ENCODE measurements at places on chromosomes 4 and X.
A peak's percentile ranks its signal among the peaks of the same experiment; 100 is the strongest.

- DNase-seq, result no peak
Observed at GRCh38 chr4:26175006-26175786, 145.6 kb upstream of the RBPJ start.

DNA sequence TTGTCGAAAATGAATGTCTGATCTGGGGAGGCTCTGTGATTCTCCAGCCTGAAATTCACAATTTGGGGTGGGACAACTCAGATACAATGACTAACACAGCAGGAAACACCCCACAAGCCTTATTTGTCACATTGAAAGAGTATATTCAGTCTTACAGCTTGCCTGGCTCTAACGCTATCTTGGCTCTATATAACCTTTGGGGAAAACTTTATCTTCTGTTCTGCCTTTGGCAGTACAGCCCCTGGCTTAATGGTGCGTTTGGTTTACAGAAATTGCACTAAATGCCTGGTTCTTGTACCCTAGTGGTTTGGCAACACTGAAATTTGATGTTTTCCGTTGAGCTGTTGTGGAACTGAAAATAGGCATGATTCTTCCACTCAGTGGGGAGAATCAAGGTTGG, 178.1 kb upstream of the VEGFC start:
- DNase-seq, result no peak

GRCh38 chr4:128863312-128864075, 54.0 kb downstream of the JADE1 start:
- DNase-seq, result peak; percentile 48

DNA sequence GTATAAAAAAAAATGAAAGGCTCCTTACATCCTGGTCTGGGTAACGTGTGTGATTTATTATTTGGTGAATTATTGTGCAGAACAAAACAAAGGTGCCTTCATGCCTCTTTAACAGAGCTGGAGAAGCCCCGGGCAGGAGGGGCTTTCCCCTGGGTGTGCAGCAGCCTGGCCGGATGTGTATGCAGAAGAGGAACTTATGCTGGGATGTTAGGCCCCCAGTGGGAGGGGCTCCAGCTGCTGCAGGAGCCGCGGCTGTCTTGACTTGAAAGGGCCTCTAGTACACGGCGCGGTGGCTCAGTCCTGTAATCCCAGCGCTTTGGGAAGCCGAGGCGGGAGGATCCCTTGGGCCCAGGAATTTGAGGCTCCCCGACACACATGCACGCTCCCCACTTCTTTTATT, 16.0 kb downstream of the CCNQ start:
- DNase-seq, result peak; percentile 44

DNA sequence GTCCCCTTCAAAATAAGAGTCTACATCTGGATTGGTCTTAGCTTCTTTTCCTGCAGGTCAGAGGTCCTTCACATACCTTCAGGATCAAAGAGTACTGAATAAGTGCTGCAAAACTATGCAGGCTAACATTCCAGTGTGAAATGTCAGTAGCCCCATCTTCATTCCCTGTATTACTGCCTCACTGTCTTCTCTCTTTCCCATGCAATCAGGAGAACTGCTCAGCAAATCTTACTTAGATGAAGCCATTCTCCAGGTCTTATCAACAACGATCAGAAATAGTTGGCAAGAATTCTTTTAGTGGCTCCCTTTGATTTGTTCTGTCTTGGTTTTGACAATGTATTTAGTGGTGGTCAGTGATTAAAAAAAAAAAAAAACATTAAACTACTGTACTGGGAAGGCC, 26.0 kb upstream of the IQCM start:
- no peak for DNase-seq

- no peak for DNase-seq
Observed at GRCh38 chr4:38084877-38085711, 124.9 kb downstream of the PTTG2 start.

DNA sequence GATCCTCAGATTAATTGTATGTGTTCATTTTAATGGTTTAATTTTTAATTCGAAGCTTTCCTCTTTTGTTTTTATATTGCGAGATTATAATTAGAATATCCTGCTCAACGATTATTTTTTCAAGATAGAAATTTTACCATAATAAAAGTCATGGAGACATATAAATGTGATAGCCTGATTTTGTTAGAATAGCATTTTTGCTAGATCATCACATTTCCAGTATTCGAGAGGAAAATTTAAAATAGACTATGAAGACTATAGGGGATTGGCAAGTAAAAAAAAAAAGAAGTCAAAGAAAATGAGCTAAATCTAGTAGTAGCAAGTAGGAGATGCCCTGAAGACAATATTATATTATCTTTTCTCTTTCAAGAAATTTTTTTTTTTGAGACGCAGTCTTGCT, 60.6 kb downstream of the TENM3 start:
- DNase-seq, result no peak

DNA sequence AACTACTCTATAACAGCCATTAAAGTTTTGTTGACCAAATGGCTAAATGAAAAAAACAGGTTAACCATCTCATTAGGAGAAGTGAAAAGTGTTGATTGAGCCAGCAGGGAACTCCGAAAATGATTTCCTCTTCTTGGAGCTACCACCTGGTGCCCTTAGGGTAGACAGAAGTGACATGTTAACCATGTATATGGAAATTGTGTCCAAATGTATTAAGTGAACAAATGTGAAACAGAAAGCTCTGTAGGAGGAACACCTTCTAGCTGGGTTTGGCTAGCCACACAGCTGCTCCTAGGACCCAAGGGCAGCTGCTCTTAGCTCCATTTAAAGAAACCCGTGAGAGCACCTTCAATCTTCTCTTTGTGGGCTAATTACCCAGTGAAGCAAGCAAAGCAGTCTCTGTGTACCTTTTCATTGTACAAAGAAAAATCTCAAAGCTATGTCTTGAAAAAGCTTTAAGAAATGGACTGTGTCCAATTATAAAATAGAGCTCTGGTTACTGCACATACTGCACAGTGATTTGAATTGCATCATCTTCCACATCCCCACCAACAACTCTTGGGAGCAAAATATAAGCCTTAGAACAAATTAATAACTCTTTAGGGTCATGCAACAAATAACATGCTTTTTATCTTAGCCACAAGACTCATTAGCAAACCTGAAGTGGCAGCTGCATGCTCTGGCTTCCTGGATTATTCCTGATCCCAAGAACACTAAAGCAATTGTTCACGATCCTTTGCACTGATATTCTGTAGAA, 59.2 kb upstream of the PARM1 start:
- no peak for DNase-seq

GRCh38 chrX:150088766-150089518, 150.7 kb upstream of the EOLA2 start:
- DNase-seq, result no peak

DNA sequence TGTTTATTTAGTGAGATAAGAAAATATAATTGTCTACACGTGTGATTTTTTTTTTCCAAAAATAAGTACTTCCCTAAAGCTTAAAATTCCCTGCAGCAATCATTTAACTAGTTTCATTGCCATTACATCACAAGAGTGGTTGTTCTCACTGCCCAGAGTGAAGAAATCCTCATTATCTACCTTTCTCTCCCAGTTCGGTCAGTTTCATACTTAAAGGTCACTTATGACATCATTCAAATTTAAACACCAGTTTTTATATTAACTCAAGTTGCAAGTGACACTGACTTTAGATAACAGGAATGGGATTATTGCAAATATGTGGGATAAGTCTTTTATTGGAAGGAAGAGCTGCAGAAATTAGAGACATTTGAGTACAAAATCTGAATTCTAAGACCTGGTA, 1699.8 kb upstream of the IGFBP7 start:
- DNase-seq, result no peak

DNA sequence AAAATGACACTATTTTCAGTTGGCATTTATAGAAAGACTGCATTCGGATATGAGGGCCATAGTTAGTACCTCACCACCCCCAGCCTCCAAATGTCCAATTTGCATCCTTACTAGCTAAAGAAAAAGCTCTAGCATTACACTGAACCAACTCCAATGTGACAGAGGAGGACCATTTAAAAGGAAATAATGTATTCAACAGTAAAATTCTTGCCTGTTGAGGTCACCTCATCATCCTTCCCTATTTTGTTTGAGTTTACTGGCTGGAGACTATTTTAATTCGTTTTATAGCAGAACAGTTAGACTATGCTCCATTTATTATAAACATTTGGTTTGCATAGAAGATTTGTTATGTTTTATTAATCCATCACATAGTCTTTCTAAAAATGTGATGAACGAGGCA, 88.2 kb upstream of the PPARGC1A start:
- DNase-seq, result no peak

GRCh38 chrX:24877854-24878650, 137.7 kb downstream of the ARX start:
- no peak for DNase-seq

DNA sequence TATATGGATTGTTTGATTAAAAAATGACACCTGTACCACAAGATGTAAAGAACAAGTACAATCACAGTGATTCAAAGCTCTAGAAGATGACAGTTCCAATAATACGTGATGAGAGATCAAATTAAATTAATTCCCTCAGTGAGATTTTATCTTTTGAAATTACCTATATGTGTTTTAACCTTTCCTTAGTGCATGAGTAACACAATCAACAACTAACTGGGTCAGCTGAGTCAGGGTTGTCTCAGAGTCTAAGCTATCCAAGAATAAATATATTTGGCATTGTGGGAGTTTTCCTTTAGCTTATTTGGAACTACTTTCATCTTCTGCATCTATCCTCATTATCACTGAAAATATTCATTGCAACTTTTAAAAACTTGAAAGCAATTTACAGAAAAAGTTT, 162.8 kb downstream of the WDFY3 start:
- DNase-seq, result no peak

- no peak for DNase-seq
Observed at GRCh38 chr4:124092541-124092984, 620.0 kb downstream of the ANKRD50 start.

DNA sequence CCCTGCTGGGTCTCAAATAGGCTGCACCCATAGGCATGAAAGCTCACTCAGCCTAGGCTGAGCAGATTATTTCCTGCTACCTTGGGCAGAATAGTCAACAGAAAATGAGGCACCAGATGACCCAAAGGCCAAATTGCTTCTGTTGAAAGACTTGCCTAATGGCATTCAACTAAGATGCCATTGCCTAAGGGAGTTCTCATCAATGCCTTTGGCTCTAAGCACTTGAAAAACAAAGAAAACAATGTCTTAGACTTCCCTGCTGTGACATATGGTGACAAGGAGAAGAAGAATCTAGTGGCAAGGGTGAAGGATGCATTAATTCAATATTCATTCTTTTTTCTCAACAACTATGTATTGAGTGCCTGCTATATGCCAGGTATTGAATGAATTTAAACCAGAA, 25.7 kb upstream of the PCDH19 start:
- no peak for DNase-seq

DNA sequence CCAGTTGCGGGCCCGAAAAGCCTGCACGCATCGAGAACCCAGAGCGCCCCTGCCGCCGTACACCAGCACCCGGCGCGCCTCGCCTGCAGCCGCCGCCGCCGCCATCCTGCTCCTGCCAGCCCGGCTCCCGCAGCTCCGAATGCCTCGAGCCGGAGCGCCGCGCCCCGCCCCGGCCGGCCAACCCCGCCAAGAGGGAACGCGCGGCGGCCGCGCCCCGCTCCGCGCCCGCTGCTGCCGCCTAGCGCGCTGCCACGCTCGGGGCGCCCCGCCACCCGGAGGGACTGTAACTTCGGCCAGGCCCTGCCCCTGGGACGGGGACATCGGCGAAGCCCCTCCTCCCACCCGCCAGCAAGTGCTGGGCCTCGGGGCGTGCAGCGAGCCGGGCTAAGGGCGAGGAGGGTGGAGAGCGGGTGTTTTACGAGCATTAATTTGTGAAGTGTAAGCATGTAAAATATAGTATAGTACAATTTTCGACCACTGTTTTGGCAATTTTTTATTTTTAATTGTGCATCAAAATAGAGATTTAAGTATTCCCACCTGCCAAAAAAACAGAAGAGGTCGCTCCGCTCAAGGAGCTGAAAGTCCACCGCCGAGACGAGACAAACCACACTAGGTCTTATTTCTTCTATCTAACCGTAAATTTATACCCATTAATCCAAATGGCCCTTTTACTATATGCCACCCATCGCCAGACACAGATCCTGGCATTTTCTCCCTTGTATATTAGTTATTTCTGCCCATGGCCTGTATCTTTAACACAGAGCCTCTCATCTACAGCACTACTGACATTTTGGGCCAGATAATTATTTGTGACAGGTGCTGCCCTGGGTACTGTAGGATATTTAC, at the start of gene QDPR:
TSS of gene QDPR (minus strand) at position 141 of the 846 bp plus-strand sequence. CDS start at position 105, 36 bp downstream.
- peak; percentile 68 for DNase-seq

DNA sequence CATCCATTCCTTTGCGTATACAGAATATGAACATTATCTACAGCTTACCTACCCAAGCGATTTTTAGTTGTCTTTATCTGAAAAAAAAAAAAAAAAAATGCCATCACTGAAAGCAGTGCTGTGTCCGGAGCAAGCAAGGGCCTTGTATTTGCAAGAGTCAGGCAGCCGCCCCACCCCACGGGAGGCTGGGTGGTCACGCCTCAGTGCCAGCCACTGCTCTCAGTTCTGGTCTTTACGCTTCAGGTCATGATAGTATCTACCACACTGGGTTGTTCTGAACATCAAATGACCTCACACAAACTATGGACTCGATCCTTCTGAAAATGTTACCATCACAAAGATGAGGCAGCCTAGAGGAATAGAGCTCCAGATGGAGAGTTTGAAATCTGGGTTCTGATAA, 62.7 kb upstream of the HELT start:
- DNase-seq, result no peak

DNA sequence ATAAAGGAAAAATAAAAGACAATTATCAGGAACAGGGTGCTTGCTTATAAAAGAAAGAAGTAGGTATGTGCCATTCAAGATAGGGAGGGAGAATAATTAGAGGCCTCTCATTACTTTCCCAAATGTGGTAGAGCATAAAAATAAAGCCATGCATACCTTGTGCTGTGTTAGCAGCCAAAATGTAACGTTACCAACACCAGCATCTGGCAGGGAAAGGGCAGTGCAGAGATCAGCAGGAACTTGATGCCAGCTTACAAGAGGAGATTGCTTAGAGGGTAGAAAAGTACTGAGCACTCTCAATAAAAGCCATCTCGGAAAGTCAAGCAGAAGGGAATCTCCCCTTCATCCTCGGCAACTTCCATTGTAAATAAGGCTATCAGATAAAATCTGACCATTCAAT, 195.6 kb downstream of the RASL11B start:
- no peak for DNase-seq

DNA sequence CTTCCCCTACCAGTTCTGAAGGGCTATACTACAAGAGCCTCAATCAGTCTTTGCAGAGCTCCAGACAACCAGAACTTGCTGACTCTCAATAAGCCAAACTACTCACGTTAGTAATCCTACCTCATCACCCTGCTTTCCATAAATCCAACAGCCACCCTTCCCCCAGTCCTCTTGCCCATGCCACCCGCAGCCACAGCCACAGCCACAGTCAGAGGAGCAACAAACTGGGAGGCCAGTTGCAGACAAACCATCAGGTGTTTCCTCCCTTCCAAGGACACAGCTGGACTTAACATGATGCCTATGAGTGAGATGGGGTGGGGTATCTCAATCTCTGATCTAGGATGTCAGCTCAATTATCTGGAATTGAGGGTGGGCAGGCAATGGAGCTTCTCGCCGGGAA, 1.0 kb downstream of the GABRA3 start:
- no peak for DNase-seq

DNA sequence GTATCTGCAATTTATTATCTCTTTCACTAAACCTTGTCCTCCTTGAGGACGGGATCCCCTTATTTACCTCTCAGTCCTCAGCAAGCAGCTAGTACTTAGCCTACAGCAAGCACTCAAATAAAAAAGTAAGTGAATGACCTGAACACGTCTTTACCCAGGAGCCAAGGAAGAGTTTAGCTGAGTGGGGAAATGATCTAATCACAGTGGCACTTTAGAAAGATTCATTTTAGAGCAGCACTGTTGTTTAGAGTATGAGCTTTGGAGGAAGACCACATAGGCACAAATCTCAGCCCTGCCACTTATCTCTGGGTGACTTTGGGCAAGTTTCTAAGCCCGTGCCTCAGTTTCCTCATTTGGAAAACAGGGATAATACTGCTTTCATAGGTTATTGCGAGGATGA, 2.7 kb downstream of the FAM120C start:
- DNase-seq, result no peak

Data from activated T-helper 1 cell treated with anti-CD3 and anti-CD28 coated beads, Interleukin-2, amount 50 U/mL, for 16 hours (primary cell).